ENCODE measurements at places on chromosomes 6 and 20. TPM values are rescaled to one million over a fixed set of nuclear protein-coding genes. Genes with fewer than 3 reads are reported as not detected.

- no peak for DNase-seq
Observed at GRCh38 chr6:16136621-16137450, 8.0 kb downstream of the MYLIP start.

- DNase-seq, result no peak
Observed at GRCh38 chr6:105977934-105978504, 108.1 kb upstream of the PRDM1 start.

The PPP1R3G gene
- 13.1 TPM for total RNA-seq

DNA sequence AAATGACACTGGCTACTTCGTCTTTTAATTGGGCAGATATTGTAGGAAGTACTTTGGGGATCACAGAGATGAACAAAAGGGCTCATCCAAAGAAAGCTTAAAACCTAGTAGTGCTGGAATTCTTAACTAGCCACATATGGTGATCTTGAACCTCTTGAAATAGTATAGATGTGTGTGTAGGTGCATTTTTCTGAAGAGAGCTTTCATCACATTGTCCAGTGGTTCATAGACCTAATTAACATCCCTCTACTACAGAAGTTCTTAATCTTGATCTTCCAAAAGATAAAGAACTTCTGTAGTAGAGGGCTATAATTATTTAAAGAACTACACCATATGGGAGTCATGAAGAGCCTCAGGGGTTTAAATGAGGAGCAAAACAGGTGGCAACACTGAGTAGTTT is 2.3 kb upstream of the PRIM2 start:
- no peak for DNase-seq

DNA sequence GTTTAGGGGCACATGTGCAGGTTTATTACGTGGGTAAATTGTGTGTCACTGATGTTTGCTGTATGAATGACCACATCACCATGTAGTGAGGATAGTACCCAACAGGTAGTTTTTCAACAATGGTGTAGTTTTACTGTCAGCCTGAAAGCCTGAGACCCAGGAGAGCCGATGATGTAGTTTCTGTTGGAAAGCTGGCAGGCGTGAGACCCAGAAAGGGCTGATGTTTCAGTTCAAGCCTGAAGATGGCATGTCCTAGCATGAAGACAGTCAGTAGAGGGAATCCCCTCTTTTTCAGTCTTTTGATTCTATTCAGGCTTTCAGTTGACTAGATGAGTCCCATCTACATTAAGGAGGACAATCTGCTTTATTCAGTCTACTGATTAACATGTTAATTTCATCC is 96.7 kb downstream of the KLHL32 start:
- no peak for DNase-seq

GRCh38 chr20:2385496-2385895 is 4.8 kb downstream of the TGM6 start:
- DNase-seq, result no peak

GRCh38 chr6:122712093-122712447 is 67.4 kb upstream of the FABP7 start:
- DNase-seq, result no peak

- no peak for DNase-seq
Observed at GRCh38 chr6:20952699-20953474, 418.6 kb downstream of the CDKAL1 start.

- no peak for DNase-seq
Observed at GRCh38 chr6:160215232-160215631, 43.4 kb downstream of the SLC22A2 start.

DNA sequence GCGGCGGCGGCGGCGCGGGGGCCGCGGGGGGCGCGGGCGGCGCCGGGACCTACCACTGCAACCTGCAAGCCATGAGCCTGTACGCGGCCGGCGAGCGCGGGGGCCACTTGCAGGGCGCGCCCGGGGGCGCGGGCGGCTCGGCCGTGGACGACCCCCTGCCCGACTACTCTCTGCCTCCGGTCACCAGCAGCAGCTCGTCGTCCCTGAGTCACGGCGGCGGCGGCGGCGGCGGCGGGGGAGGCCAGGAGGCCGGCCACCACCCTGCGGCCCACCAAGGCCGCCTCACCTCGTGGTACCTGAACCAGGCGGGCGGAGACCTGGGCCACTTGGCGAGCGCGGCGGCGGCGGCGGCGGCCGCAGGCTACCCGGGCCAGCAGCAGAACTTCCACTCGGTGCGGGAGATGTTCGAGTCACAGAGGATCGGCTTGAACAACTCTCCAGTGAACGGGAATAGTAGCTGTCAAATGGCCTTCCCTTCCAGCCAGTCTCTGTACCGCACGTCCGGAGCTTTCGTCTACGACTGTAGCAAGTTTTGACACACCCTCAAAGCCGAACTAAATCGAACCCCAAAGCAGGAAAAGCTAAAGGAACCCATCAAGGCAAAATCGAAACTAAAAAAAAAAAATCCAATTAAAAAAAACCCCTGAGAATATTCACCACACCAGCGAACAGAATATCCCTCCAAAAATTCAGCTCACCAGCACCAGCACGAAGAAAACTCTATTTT is 2.0 kb downstream of the FOXC1 start:
- DNase-seq, result peak; percentile 73

- no peak for DNase-seq
Observed at GRCh38 chr6:35505999-35506412, 6.7 kb downstream of the TULP1 start.

The DLK2 gene
- total RNA-seq, result 1.9 TPM

The CPNE5 gene
- total RNA-seq, result 10.9 TPM

DNA sequence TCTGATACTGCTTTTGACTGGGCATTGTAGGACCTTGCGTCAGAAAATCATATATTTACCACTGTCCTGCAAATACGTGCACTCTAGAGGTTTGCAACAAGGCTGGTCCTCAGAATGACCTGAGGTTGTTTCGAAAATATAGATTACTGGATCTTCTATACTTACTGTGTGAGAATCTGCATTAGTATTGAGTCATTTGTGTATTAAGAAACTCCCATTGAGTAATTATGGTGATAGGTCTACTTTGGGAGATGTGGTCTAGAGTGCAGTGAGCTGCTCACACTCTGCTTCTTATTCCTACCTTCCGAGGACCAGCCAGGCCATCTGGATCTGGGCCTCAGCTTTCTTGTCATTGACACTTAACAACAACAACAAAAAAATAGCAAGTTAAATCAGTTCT is 9.6 kb downstream of the KLHL32 start:
- no peak for DNase-seq

GRCh38 chr6:62707156-62707555 is 421.1 kb upstream of the KHDRBS2 start:
- DNase-seq, result no peak

The PROCR gene
- total RNA-seq, result 10.5 TPM

- DNase-seq, result no peak
Observed at GRCh38 chr6:113879186-113880096, 22.3 kb downstream of the MARCKS start.

DNA sequence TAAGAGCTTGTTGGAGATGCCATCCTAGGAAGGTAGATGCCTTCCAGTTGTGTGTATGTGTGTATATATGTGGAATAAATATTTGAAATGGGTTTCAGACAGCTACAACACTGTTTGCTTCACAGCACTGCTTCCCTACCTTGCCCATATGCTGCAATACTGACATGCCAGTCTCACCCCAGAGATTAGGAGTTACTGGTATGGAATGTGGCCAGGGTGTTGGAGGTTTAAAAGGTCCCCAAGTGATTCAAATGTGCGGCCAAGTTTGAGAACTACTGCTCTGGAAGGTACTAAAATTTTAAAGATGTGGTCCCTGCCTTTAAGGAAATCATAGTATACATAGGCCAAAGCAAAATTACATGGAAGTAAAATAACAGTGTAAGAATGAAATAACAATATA is 39.5 kb downstream of the BCKDHB start:
- no peak for DNase-seq

GRCh38 chr6:57432919-57433684 is 115.7 kb downstream of the PRIM2 start:
- no peak for DNase-seq

- DNase-seq, result no peak
Observed at GRCh38 chr6:149642829-149643580, 5.5 kb downstream of the KATNA1 start.

GRCh38 chr20:62791301-62792181 is 4.7 kb upstream of the MRGBP start:
- no peak for DNase-seq

The SFTA2 gene
- total RNA-seq, result not detected

The MTFR2 gene
- total RNA-seq, result 0.32 TPM

The PRRT1 gene
- total RNA-seq, result 0.46 TPM

GRCh38 chr6:146355521-146356100 is 188.0 kb upstream of the RAB32 start:
- DNase-seq, result no peak

DNA sequence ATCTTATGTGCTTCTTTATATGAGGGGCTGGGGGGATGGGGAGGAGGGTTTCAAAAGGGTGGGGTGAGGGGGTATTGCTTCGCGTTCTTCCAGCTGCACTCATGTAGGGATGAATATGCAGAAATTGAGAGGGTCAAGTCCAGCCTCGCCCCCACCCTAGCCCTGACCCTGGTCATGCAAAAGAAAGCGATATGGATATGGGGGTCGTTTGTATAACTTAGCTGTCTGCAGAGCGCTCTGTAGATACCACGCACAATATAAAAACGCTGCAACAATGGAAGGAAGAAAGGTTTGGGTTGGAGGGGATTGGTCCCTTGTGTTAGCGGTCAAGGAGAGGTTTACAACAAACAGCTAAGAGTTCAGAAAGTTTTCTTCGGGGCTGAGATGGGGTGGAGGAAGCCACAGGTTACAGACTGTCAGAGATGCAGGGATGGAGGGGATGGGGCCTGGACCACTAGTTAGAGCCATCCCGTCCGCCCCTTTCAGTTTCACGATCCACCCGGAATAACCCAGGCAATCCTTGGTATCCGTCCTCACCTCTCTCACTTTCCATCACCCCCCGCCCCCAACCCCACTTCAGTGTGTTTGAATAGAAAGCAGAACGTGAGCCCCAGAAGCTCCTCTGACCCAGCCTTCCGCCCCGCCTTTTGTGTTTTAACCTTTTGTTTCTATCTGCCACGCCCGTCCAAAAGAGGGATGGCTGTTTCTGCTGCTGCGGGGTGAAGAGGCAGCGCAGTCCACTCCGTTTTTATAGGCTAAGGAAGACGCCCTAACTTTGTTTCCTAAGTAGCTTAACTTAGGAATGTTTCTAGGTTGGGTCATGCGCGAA is 73.5 kb downstream of the SOX4 start:
- no peak for DNase-seq

- no peak for DNase-seq
Observed at GRCh38 chr6:25447570-25447929, 168.4 kb downstream of the CARMIL1 start.

The SYCP2L gene
- total RNA-seq, result 0.92 TPM

DNA sequence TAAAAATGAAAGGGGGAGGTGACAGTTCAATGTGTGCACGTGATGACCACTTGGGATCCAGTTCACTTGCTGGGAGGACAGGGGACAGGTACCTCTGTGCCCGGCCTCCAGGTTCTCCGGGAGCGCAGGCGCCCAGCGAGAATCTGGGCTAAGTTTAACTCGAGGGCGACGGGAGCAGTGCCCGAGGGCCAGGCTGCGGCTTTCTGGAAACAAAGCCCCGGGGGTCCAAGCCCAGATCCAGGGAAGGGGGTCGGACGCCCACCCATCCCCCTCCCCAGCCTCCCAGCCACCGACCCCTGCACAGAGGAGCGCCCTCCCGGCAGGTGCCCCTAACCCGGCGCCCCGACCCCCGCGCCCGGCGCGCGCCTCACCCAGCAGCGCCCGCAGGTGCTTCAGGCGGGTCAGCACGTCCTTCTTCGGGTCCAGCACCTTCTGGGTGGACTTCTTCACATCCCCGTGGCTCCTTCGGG is 405 bp downstream of the RALGAPA2 start:
- no peak for DNase-seq

GRCh38 chr20:23753589-23753988 is 2.9 kb upstream of the CST1 start:
- DNase-seq, result no peak

- no peak for DNase-seq
Observed at GRCh38 chr6:154614101-154614500, 103.6 kb upstream of the CNKSR3 start.

The DCBLD1 gene
- total RNA-seq, result 6.1 TPM

The CTNNBL1 gene
- total RNA-seq, result 62.1 TPM

The SAPCD1 gene
- total RNA-seq, result 0.57 TPM

GRCh38 chr6:154886016-154886415 is 109.1 kb upstream of the TIAM2 start:
- no peak for DNase-seq

GRCh38 chr6:89087881-89088280 is 7.3 kb downstream of the PNRC1 start:
- DNase-seq, result no peak

DNA sequence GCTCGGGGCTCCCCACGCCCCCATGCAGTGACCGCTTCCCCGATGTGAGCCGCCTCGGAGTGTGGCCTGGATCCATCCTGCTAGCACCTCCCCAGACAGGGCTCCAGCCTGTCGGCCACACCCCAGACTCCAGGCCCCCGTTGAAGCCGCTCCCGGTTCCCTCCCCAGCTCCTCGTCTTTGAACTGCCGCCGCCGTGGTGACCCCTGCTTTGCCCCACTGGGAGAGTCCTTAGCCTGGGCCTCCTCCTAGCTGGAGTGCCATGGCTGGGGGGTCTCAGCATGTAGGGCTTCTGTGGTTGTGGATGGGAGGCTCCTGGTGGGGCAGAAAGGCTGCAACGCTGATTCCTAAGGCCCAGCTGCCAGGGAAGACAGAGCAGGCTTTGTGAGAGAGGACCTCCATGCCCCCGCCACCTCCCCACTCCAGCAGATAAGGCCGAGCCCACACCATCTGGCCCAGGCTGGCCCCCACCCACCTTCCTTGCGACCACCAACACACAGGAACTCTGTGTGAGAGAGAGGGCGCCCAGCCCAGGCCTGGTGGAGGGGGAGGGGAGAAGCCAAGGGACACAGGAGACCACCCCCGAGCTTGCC is 11.4 kb downstream of the FOXS1 start:
- no peak for DNase-seq

DNA sequence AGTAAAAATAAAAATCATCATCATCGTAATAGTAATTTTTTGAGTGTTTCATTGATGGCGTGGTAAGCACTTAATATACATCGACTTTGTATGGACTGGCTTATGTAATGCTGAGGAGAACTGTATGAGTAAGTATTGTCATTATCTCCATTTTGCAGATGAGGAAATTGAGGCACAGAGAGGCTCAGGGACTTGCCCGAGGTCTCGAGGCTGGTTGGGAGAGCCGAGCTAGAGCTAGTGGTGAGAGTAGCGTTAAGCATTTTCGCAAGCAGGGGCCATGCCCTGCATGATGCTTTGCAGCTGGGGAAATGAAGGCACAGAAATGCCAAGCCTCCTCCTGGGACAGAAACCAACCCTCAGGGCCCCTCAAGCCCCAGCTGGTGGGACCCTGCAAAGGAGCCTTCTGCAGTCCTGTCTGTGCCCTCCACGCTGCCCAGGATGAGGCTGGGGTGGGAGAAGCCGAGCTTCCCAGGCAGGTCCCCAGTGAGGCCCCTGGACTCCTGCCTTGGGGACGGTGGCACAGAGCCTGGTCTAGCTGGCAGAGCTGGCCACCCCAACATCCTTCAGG is 31.1 kb upstream of the STX16 start:
- no peak for DNase-seq

DNA sequence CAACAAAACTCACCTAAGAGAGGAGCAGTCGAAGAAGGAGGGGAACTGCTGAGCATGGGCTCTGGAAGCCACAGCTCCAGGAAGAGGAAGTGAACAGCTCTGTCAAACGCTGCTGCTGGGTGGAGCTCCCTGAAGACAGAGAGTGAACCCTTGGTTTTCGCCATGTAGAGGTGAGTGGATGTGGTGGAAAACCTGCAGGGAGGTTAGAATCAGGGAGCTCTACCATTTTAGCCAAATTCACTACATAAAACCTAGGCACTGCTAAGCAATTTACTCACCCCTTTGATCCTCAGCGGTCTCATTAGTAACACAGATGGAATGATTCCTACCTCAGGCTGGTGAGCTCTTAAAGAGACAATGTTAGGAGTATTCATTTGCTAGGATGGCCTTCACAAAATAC is 19.4 kb upstream of the TFAP2A start:
- no peak for DNase-seq

- no peak for DNase-seq
Observed at GRCh38 chr6:6785163-6785521, 196.6 kb downstream of the LY86 start.

Measured in Right ventricle myocardium inferior (tissue), 1 donor.